Immature natural killer cell (primary cell): ENCODE measurements at places on chromosomes 7 and 10. TPM values are rescaled to one million over a fixed set of nuclear protein-coding genes. Genes with fewer than 3 reads are reported as not detected.

GRCh38 chr10:142371-142770 is 7.1 kb downstream of the ZMYND11 start:
- DNase-seq, result no peak

DNA sequence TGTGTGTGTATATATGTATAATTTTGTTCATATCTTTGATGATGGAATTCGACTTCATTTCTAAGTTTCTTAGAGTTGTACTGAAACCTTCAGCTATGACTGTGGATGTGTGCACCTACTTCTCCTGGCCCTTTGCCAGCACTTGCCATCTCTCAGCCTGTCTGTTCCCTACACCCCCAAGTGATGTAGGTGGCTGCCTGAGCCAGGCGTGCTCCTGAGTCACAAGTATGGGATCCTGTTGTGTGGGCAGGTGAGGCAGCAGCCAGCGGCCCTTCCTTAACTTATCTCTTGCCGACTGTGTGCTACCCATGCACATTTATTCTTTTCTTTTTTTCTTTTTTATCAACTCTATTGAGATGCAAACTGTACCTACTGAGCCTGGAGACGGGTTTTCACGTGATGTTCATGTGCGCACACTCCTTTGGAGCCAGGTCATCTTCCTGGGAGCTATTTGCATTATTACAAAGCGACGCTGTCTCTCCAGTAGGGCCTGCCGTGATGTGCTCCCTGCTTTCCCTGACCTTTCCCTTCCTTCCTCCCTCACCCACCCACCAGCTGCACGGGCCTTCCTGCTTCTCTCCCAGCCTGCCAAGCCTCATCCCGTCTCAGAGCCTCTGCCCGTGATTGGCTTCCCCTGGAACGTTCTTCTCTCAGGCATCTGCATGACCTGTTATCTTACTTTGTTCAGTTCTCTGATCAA is 31.3 kb upstream of the GALNT11 start:
- DNase-seq, result no peak

GRCh38 chr10:37976880-37977203 is 395 bp upstream of the ZNF25 start:
- DNase-seq, result no peak

GRCh38 chr7:141133646-141134045 is 59.8 kb downstream of the TMEM178B start:
- no peak for DNase-seq

- no peak for DNase-seq
These were observed 74.9 kb downstream of the SH3PXD2A start for GRCh38 chr10:103780242-103781149.

GRCh38 chr7:126426652-126427051 is 826.1 kb downstream of the GRM8 start:
- DNase-seq, result no peak

DNA sequence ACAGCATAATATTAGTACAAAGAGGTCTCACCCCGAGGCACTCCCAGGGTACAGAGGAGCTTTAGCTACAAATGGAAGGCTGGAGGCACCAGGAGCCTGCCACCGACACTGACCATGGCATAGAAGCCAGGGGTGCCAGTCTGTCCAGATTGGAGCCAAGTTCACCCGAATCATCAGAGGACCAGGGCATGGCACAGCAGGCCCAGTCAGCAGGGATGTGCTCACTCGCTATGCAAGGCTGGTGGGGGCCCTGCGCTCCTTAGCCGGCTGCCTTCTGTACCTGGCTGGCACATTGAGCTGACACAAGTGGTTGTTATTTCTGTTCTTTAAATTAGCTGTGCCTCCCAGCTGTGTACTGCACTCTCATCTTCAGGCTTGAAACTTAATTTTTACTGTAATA is 149.3 kb downstream of the TCERG1L start:
- DNase-seq, result no peak

DNA sequence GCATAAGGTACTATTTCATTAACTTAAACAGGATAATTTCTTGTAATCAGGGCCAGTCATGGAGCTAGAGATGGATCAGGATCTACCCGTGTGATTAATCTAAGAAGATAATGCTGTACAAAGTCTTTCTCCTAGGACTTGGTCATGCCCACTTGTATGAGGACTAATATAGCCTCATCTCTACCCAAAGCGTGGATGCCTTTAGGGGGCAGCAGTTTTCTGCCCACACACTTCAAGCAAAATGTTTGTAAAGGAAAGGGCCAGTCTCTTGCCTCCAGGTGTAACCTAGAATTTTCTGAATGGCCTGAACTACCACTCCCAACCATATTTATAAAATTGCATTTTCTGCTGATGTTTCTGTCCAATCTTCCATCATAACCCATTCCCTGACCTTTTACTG is 764.0 kb upstream of the IGFBP3 start:
- DNase-seq, result no peak

- peak; percentile 2 for DNase-seq
These were observed 620.4 kb downstream of the GALNT17 start for GRCh38 chr7:71752171-71752935.

GRCh38 chr7:77799078-77799964 is 748 bp downstream of the PHTF2 start:
- DNase-seq, result peak; percentile 16

GRCh38 chr7:68744036-68744435 is 854.2 kb upstream of the AUTS2 start:
- DNase-seq, result no peak

DNA sequence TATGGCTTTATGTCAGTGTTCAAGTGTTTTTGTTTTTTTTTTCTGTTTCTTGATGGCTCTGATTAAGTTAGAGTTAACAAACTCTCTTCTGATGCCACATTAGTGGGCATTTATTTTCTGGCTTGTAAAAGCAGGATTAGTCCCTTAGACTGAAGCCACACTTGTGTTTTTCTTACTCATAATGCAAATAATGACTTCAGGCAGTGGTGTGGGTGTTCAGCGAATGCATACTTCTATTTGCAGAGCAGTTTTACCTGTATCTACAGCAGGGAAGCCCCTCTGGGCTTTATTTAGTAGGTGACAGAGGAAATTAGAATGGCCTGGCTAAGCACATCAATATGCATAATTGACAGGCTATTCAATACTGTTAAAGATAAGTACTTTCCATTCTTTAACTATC is 79.9 kb downstream of the CNNM2 start:
- no peak for DNase-seq

DNA sequence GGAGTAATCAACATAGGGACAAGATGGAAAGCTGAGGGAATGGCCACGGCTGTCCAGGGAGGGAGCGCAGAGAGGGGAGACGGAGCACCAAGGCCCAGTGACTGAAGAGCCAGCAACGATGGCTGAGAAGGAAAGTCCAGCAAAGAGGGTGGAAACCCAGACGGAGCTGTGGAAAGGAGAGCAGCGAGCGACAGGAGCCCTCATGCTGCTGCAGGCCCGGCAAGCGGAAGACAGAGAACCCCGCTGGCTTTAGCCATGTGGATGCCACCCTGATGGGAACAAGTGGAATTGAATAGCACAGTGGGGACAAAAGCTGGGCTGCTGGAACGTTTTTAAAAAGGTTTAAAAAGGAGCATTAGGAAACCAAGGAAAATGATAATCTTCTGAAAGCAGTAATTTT is 82.9 kb upstream of the DDC start:
- DNase-seq, result no peak

DNA sequence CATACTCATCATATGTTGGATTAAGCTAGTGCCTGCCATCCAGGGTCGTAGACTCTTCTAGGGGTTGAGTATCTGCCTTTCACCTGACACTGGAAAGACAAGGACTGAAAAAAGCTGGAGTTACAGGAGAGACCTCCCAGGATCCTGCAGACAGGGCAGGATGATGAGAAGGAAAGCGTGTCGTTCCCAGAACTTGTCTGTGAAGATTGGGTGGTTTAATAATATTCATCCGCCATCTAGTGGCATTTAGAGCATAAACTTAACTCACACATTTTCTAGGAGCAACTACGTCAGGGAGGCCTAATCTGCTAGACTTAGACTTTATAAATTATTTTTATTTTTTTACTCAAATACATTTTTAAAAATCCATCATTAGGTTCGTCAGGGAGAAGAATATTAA is 59.6 kb downstream of the ADRB1 start:
- peak; percentile 40 for DNase-seq

DNA sequence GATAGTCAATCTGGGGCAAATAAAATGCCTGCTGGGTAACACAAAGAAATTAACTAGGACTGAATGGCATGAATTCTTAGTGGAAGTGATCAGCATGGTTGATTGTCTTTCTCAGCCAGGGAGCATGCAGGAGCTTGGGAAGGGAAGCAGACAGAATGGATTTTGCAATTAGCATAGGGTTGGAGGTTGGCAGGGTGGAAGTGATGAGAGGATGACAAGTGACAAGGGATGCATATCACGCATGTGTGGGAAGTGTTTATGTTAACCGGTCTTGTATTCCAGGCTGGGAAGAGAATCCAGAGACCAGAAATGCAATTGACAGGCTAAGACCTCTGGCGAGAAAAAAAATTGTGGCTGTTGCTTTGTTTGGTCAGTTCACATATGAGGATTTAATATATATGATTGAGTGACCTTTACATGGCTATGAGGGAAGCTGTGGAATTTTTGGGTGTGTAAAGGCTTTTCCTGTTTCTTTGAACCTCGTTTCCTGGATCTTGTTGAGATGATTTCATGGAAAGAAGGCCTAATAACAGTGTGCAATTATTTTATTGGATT is 8.3 kb downstream of the MDFIC start:
- no peak for DNase-seq

GRCh38 chr10:96259150-96259549 is 12.2 kb downstream of the BLNK start:
- DNase-seq, result no peak

OR2A5 gene
- polyA plus RNA-seq, result not detected

NKX2-3 gene
- polyA plus RNA-seq, result not detected

NUTM2E gene
- polyA plus RNA-seq, result not detected

MBLAC1 gene
- 2.2 TPM for polyA plus RNA-seq

LGI1 gene
- not detected for polyA plus RNA-seq

MYOZ1 gene
- polyA plus RNA-seq, result not detected

ZNF138 gene
- polyA plus RNA-seq, result 6.3 TPM
